CMK (cell line): ENCODE measurements at places on chromosomes 6 and 20.

DNA sequence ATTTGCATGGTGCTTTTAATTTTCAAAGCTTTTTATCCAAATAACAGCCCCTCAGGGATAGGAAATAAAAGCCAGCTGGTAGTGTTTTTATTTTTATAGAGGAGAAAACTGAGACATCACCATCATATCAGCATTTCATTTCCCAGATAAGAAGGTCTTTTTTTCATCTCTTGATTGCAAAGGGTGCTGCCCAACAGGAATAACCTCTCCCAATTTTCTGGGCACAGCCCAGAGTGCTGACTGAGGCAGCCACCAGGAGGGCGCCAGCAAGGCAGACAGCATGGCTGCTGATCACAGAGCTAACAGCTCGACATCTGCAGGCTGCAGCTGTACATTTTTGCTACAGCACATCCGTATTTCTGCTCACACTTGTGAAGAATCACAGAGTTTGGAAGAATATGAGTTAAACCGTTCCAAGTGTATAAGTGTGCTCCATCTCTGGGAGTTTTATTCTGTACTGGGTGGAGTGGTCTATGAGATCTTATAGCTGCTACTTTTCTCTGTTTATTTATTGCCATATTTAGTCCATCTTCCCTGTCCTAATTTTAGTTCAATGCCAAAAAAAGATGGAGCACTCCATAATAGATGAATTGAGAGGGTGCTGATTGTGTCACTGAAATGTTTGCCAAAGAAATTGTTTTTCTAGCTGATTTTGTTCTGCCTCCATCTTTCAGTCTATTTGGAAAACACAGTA is 85.5 kb upstream of the C20orf144 start:
- no peak for DNase-seq

- no peak for DNase-seq
Observed at GRCh38 chr6:113859349-113860180, 2.4 kb downstream of the MARCKS start.

GRCh38 chr6:161418463-161418945 is 144.6 kb upstream of the AGPAT4 start:
- peak; percentile 14 for DNase-seq

- no peak for DNase-seq
Observed at GRCh38 chr20:49831770-49832631, 19.4 kb downstream of the SLC9A8 start.

DNA sequence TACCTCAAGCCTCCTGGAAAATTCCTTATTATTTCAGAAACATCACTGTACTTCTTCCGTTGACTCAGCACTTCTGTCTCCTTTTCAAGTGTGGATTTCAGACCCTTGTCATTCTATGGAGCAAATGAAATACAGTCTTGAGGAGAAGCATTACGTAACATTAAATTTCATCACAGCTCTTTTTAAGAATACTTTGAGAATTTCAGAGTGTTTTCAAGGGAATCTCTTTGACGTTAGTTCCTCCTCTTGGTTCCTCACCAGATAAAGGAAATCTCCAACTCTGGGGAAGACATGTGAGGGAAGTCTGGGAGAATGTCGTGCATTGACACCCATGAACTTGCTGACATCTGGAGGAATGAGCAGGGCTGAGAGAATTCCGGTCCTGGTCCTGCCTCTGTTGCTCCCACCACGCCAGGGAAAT is 32.3 kb downstream of the UST start:
- no peak for DNase-seq

DNA sequence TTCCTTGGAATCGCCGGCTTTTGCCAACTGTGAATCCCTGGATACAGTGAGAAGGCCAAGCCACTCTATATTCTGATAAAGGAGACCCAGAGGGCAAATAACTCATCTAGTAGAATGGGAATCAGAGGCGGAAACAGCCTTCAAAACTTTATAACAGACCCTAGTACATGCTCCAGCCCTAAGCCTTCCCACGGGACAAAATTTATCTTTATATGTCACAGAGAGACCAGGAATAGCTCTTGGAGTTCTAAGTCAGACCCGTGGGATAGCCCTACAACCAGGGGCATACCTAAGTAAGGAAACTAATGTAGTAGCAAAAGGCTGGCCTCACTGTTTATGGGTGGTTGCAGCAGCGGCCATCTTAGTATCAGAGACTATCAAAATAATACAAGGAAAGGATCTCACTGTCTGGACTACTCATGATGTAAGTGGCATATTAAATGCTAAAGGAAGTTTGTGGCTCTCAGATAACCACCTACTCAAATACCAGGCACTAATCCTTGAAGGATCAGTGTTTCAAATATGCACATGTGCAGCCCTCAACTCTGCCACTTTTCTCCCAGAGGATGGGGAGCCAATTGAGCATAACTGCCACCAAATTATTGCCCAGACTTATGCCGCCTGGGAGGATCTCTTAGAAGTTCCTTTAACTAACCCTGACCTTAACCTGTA is 29.5 kb downstream of the CEP85L start:
- DNase-seq = no peak

GRCh38 chr6:23339268-23339667 is 769.9 kb downstream of the HDGFL1 start:
- peak; percentile 22 for DNase-seq

GRCh38 chr20:325889-326644 is 715 bp downstream of the SOX12 start:
- DNase-seq = peak; percentile 64

DNA sequence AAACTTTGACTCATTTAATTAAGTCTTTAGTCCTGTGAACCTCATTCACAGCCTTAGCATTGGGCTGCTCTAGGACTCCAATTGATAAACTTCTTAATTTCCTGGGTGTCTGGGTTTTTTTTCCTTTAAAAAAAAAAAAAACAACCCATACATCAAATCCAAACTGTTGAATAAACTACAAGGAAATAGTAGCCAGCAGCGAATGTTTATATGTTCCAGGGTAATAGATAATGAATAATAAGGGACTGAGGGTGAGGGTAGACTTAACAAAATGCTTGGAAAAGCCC is 563.5 kb upstream of the AGPAT4 start:
- DNase-seq = no peak

DNA sequence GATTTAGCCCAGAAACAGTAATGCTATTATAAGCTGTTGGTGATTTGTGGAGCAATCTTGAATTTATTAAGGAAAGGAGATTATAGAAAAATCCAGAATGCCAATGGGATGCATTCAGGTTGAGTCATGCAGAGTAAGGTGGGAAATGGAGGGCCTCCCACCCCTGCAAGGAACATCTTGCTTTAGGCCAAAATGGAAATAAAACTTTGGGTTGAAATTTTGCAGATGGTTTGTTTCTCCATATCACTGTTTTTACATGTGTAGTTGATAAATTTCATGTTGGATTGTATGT is 152.4 kb downstream of the BCAS1 start:
- no peak for DNase-seq

- DNase-seq = no peak
Observed at GRCh38 chr6:132816660-132817059, 2.3 kb downstream of the RPS12 start.

GRCh38 chr6:30942338-30943060 is 1.7 kb downstream of the MUCL3 start:
- DNase-seq = no peak

- DNase-seq = no peak
Observed at GRCh38 chr20:3889489-3890397, 556 bp downstream of the PANK2 start.

DNA sequence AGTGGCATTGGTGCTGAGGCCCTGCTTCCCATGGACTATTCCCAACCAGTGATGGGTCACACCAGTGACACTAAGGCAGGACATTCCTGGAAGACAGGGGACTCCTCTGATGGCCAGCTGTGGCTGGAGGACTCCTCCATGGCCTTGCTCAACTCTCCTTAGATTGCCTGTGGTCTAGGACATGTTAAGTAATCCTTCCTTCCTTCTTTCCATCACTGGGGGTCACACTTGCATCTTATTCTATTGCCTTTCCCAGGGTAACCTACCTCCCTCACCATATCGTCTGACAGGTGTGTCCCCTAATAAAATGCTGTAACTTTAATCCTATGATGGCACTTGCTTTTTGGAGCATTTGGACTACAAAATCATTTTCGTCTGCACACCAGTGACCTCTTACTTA is 24.5 kb upstream of the HLA-A start:
- no peak for DNase-seq

GRCh38 chr20:53707371-53708055 is 113.9 kb upstream of the ZNF217 start:
- DNase-seq = no peak

- no peak for DNase-seq
Observed at GRCh38 chr6:39446909-39447308, 124.4 kb upstream of the KCNK16 start.

DNA sequence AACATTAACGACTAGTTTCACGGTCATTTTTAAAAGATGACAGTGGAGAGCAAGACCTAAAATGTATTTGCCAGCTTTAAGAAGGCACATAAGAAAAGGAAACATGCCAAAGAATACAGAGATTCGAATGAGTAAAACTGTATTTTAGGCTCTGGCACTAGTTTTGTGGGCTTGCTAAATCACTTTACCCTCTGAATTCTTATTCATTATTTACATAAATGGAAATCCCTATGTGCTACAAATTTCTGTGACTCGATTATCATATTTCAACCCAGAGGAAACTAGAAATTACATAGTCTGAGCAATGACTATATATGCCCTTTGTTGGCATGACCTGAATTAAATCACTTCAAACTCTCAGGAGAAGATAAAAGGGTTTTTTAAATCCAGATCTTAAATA is 441.7 kb upstream of the RNF217 start:
- DNase-seq = no peak

DNA sequence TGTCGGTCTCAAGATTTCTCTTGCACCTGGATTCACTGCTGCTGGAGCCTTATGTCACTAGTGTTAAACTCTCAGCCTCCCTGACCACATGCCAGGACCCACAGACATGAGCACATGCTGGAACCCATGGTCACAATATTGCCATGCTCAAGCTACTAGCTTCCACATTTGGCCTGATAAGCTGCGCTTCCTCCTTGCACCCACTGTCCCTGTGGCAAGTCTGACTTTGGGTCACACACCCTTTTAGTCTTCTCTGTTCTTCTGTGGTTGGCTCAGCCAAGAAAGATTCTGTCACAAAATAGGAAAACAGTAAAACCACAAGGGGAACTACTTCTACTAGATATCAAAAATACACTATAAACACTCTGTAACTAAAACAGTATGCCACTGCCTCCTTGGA is 68.9 kb upstream of the HDAC2 start:
- no peak for DNase-seq

DNA sequence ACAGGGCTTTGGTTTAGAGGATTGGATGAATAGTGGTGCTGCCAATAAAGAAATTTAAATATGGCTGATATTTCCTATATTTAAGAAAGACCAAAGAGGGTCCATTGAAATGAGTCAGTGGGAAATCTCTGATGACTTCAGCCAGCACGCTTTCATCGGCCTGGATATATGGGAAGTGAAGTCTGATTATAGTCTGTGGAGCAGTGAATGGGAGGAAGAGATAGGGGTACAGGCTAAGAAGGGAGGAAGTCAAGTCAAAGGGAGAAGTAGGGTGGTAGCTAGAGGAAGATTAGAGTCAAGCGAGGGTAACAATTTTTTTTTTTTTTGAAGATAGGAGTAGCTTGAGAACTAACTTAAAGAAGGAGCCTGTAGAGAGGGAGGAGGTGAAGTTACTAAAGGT is 22.7 kb downstream of the SLC16A10 start:
- DNase-seq = no peak

- DNase-seq = no peak
Observed at GRCh38 chr20:25378884-25379733, 11.5 kb downstream of the ABHD12 start.

DNA sequence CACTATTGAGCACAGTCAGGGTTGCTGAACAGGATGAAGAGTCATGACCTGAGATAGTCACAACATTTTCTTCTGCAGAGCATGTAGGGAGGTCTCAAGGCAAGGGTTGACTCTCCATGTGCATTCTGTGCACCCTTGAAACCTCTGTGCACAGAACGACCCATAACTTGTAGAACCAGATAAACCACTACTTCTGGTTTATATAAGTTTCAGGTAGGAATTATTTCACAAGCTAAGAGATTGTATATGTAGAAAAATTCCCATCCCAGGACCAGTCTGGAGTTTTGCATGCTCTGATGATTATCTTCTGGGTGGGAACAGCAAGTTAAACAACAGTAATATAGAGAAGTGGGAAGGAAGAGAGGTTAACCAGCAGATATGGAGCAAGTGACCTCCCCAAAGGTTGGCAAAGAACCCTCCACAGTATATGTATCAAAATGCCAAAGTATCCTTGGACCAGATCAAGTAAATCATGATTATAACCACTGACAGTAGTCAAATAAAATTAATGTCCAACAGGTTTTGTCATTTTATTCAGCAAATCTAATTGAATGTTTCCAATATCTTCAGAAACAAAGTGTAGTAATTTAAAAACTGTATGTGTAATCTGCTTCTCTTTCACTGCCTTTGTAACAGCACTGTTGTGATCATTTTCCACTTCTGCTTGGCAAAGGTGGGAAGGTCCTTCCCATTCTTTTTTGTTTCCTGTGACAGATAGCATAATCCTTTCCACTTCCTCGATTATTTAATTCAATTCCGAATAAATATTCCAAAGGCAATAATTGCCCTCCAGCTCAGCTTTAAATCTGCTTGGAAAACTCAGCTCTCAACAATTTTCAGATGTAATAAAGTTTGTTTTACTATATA is 104.4 kb downstream of the SYNE1 start:
- DNase-seq = no peak

DNA sequence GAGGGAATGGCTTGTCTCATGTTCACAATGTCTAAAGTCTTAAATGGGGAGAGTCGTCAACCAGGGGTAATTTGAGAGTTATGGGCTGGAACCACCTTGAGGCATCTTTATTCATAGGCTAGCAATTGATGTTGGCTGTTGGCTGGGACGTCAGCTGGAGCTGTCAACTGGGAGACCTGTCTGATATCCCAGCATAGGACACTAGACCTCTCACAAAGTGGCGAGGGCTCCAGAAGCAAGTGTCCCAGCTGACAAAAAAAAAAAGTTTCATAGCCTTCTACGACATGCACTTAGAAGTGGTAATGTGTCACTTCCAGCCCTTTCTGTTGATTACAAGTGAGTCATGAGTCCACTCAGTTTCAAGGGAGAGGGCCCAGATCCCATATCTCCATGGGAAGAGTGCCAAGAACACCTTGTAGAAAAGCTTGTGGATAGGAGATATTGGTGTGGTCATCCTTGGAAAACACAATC is 278.0 kb downstream of the ESR1 start:
- no peak for DNase-seq

DNA sequence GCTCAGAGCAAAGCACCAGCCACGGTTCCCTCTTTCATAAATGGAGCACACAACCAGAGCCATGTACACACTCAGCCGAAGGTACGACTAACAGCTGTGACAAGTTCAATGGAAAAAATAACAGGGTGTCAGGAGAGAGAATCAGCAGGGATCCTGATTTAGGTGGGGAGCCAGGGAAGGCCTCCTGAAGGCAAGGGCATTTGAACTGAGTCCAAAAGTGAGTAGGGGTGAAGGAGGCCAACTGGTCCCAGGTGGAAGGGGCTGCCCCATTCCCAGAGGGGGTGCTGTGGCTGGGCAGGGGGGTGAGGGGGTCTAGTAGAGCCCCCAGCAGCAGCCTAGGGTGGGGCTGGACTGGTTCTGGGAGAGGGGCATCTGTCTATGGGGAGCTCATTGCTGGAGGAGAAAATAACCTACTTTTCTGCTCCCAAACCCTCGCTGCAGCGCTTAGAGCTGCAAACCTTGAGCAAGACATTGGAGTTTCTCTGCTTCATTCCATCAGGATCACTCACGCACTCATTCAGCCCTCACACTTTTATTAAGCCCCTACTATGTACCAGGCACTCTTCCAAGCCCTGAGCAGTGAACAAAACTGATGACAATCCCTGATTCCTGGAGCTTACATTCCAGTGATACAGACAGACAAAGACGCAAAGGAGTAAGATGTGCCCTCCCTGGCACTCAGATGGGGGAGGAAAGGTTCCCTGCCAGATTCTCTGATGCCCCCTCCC is 113.5 kb downstream of the TOX2 start:
- no peak for DNase-seq
